ENCODE measurements at places on chromosomes 16 and 17.

- no peak for DNase-seq
Observed at GRCh38 chr16:56192635-56192945, 1.3 kb downstream of the GNAO1 start.

GRCh38 chr17:77453613-77454241, 313.0 kb downstream of the SEC14L1 start:
- DNase-seq: no peak

GRCh38 chr17:2214929-2215615, 88.5 kb downstream of the SMG6 start:
- no peak for DNase-seq

GRCh38 chr17:7146115-7146514, 31.5 kb upstream of the ASGR2 start:
- no peak for DNase-seq

- no peak for DNase-seq
Observed at GRCh38 chr16:72455743-72456659, 284.0 kb upstream of the PMFBP1 start.

- no peak for DNase-seq
Observed at GRCh38 chr16:31344712-31345111, 10.3 kb upstream of the ITGAX start.

- DNase-seq: peak; percentile 31
Observed at GRCh38 chr17:10226930-10227695, 28.7 kb upstream of the GAS7 start.

DNA sequence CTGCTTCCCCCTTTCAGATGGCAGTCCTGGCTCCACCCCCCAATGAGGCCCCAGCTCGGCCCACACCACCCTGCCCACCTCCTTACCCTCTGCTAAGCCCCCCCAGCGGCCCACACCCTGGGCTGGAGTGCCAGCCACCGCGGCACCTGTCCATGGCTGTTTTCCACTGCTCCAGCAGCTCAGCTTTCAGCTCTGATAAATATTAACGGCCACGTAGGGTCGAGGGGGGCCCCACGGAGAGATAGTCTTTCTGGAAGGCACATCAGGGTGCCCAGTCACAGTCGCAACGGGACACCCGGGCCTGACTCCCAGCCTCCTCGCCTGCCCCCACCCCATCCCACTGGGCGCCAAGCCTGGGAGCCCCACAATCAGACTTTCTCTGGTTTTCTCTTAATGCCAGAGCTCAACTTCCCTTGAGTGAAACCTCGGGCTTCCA, 46.5 kb upstream of the CIBAR2 start:
- no peak for DNase-seq

DNA sequence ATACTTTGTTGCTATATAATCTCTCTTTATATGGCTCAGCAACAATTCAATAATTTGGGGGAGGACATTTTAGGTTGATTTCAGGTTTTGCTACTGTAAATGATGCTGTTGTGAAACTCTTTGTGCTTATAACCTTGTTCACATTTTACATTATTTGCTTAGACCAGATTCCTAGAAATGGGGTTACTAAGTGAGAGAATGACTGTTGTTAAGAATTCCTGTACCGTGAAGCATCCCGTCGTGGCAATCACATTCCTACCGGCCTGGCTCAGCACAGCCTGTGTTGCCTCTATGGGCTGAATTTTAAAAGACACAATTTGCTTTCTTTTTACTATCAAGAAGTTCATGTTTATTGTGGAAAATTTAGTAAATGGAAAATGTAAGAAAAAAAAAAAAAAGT, 31.4 kb downstream of the B9D1 start:
- DNase-seq: peak; percentile 82

GRCh38 chr16:76681296-76681695, 404.1 kb downstream of the CNTNAP4 start:
- DNase-seq: no peak

DNA sequence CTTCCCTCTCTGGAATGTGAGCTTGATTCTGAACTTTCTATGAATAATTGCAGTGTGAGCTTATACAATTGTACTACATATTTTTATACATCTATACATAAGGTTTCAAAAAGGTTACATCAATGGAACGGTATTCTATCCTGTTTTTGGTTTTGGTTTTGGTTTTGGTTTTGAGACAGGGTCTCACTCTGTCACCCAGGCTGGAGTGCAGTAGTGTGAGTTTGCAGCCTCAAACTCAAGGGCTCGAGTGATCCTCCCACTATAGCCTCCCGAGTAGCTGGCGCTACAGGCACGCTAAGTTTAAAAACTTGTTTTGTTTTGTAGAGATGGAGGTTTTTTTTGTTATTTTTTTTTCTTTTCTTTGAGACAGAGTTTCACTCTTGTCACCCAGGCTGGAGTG, 1.1 kb downstream of the CTRB1 start:
- DNase-seq: no peak

- DNase-seq: no peak
Observed at GRCh38 chr16:55377840-55378239, 53.8 kb downstream of the IRX6 start.

DNA sequence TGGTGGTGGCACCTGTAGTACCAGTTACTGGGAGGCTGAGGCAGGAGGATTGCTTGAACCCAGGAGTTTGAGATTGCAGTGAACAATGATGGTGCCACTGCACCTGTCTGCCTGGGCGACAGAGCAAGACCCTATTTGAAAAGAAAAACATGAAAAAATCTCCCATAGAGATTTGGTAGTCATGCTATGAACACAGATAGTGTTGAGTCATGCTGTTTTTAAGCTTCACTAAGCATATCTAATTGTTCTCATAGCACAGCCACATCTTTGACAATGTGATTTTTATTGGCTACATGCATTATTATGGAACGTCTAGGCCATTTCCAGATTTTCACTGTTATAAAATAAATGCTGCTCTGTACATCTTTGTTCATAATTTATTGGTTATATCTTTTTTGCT, 6.0 kb downstream of the IL34 start:
- DNase-seq: peak; percentile 28

GRCh38 chr17:41865596-41865893, 322 bp upstream of the KLHL11 start:
- no peak for DNase-seq

GRCh38 chr17:40915199-40915661, 22.2 kb downstream of the KRT23 start:
- DNase-seq: peak; percentile 86

DNA sequence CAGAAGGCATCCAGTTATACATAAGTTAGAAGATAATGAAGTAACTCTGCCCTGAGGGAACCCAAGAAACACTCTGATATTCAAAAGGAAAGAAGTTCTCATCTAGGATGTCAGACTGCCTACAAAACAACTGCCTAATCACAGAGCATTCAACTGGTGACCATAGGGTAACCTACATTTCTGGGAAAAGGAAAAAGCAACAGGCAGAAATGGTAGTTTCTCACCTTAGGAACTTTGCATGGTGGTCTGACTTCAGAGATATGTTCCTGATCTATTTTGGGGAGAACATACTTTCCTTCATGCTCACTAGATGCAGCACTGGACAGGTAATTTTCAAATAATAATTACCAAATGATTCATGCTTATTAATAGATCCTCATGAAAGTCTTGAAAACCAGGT, 16.5 kb downstream of the RNF43 start:
- no peak for DNase-seq

DNA sequence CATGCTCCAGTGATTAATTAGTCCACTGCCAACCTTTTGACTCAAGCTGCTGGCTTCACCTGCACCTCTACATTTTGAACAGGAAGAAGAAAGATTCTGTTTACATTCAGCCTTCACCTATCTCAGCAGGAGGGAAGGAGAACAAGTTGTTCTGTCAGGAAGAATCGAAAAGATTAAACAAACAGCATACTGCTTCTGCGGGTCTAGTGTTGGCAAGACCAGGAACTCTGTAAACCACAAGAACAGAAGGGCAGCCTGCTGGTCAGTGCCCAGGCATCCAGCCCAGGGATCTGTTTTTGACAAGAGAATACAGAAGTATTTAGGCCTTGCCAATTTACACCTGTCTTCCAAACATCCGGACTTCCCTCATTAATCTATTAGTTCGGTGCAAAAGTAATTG, 189.7 kb downstream of the CHD9NB start:
- no peak for DNase-seq

DNA sequence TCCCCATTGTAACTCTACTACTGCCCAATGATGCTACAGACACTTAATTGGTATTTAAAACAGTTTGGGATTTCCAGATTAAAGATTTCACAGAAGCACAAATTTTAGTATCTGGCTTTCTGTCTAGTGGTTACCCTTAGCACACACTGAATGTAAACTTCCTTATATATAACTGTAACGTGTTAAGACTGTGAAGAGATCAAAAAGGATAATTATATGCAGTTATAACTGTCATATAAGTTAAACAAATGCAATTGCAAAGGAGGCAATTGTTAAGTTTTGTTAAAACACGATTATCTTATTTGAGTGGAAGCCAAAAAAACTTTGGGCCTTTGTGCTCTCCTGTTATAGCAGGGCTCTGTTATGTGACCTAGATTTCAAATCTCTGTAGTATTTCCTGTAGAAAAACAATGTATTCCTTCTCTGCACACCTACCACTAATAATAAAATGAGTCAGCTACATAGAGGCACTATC, 147.9 kb downstream of the STXBP4 start:
- no peak for DNase-seq

DNA sequence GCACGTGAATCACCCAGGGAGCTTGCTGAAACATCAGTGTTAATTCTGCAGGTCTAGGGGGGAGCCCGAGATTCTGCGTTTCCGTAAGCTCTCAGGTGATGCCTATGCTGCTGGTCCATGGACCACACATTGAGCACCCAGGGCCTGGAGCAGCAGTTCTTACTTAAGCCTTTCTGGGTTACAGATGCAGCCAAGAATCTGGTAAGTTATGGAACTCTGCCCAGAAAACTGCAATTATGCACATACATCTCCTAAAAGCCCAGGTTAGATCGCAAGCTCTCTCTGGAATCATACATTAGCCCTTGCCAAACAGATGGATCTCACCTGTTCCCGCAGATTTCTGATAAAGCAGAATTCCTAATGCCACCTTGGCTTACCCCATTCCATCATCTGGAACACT, 265.9 kb upstream of the SALL1 start:
- no peak for DNase-seq

DNA sequence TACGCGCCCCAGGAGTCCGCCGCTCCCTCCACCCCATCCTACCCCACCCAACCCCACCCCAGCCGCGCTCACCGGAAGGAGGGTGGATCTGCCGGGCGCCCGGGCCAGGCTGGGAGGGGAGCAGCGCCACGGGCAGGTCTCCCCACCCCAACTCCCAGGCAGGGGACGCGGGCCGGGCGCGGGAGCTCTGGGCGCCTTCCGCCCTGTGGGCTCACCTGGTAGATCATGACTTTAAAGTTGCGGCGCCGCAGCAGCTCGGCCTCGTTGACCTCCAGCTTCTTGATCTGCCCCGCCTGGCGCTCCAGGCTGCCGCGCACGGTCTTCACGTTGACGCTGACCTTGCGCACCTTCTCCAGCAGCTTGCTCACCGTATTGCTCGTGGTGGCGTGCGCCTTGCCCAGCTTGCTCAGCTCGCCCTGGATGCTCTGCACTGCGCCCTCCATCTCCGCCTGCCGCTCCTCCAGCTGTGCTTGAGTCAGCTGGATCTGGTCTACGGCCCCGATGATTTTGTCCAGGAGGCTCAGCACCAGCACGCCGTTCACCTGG, 571 bp downstream of the CAVIN1 start:
- DNase-seq: peak; percentile 38

GRCh38 chr17:74485841-74486240, 19.4 kb downstream of the CD300A start:
- no peak for DNase-seq

DNA sequence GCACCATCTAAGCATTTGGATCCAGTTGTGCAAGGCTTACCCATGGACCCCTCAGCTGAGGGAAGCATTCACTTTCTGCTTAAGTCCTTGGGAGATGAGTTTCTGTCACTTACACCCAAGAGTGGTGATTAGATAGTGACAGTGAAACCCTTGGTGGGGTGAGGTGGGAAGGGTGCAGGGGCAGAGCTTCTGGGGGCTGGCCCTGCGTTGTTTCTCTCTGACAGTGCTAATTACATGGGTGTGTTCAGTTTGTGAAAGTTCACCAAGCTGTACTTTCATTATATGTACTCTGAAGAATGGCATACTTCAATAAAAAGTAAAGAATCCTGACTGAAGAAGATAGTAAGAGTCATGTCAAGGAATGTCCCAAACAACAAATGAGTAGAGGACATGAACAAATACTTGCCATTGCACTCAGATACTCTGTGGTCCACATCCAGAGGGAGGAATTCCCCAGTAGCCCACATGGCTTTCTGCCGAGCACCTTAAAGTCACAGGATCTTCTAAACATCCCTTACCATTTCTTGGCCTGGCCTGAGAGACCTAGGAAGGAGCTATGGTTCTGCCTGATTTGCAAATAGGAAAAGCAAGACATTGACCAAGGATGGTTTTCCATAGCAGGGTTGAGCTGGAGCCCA, 8.4 kb downstream of the CHST6 start:
- DNase-seq: no peak

- DNase-seq: no peak
Observed at GRCh38 chr17:11493936-11494335, 104.3 kb upstream of the DNAH9 start.

DNA sequence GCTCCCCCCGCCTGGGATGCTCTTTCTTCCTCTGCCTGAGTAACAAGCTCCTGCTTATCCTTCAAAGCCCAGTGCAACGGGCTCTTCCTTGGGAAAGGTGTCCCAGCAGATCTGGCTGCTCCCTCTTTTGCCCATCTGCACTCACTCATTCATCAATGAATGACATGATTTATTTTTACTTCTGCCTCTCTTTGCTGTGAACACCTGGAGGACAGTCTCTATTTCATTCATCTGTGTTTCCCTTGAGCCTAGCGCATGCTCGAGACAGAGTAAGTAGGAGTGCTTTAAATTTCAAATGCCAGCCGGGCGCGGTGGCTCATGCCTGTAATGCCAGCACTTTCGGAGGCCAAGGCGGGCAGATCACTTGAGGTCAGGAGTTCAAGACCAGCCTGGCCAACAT, 22.0 kb upstream of the GINS2 start:
- no peak for DNase-seq

GRCh38 chr17:64423881-64424280, 25.0 kb upstream of the MILR1 start:
- no peak for DNase-seq

DNA sequence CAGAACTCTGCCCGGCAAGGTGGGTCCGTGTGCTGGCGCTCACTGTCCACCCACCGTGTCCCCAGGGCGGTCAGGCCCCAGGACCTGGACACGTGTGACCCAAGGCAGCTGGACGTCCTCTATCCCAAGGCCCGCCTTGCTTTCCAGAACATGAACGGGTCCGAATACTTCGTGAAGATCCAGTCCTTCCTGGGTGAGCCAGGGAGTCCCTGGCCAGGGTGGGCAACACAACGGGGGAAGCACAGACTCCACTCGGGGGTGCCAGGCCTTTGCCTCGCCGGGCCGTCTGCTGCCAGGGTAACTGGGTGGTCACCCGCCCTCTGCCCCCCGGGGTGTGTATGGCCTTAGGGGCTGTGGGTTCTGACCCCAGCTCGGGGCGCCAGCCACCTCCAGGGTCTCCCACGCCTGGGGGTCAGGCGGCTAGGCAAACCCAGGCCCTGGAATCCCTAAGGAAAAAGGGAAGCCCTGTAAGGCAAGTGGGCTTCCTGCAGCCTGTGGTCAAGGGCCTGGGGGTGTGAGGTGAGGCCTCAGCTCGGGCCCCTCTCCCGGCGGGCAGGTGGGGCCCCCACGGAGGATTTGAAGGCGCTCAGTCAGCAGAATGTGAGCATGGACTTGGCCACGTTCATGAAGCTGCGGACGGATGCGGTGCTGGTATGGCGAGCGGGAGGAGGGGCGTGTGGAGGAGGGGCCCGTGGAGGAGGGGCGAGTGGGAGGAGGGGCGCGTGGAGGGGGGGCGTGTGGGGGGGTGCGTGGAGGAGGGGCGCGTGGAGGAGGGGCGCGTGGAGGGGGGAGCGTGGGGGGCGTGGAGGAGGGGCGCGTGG, 6.5 kb downstream of the MSLN start:
- no peak for DNase-seq

Data from ACHN (cell line).